Activated CD4-positive, alpha-beta T cell treated with anti-CD3 and anti-CD28 coated beads, Interleukin-2, amount 10 ng/mL, durations not matched to agents 24 days and 14 days (primary cell): ENCODE measurements at places on chromosomes 7 and 10. TPM values are rescaled to one million over a fixed set of nuclear protein-coding genes. Genes with fewer than 3 reads are reported as not detected.

GRCh38 chr10:42970451-42971250 is 106.2 kb upstream of the RET start:
- H3K4me3 ChIP-seq = no peak overlapping the region
- H3K27ac ChIP-seq = no peak overlapping the region
- H3K4me1 ChIP-seq = no peaks in the 10 kb centered on the region
- no peaks in the 10 kb centered on the region for H3K36me3 ChIP-seq
- DNase-seq = no peak

Gene METTL27
- total RNA-seq = 1.3 and 1.9 TPM in 2 replicates

- no peak for DNase-seq
- H3K36me3 ChIP-seq = no peaks in the 10 kb centered on the region
- peaks cover 4% of the 10 kb centered on the region for H3K4me1 ChIP-seq
Measured at GRCh38 chr10:63003816-63004453, 129.2 kb upstream of the NRBF2 start.

DNA sequence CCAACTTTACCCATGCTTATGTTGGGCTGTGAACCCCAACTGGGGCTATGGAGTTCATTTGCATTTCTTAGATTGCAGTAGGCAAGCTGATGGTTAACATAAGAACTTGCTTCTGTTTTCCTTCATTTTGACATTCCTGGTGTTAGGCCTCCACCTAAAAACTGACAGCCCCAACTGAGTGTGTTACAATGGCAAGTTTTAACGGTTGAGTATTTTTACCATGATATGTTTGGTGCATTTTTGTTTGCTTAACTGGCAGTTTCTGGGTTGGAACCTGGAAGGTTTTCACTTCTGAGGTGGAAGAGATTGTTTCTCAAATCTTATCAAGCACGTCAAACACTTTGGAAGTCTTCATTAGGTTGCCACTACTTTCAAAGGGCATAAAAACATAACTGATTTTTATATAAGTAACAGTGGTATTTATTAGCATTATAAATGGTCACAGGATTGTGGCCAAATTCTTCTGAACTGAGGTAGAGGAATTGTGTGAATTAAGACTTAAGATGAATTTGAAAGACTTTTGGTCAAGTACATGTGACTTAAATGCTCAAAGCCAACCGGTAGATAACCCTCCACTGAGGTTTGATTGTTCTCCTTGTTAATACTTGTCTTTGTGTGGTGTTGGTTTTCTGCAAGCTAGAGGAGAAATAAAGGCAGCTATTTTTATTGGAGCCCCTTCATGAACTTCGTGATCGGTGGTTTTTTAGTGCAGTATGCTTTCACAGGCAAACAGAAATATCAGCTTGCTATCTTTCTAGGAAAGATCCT is 2.8 kb downstream of the BMI1 start:
- peaks cover 39% of the 10 kb centered on the region for H3K4me1 ChIP-seq
- DNase-seq = peak; percentile 55
- H3K4me3 ChIP-seq = peak overlapping the region; percentile 88
- H3K27me3 ChIP-seq = peaks cover 34% of the 10 kb centered on the region
- no peak overlapping the region for H3K27ac ChIP-seq

GRCh38 chr10:127935071-127935561 is 28.2 kb downstream of the PTPRE start:
- H3K27ac ChIP-seq = no peak overlapping the region
- no peak for DNase-seq
- H3K36me3 ChIP-seq = no peaks in the 10 kb centered on the region
